Mammary epithelial cell (primary cell): ENCODE measurements at places on chromosomes 1 and 21. TPM values are rescaled to one million over a fixed set of nuclear protein-coding genes. Genes with fewer than 3 reads are reported as not detected.

DNA sequence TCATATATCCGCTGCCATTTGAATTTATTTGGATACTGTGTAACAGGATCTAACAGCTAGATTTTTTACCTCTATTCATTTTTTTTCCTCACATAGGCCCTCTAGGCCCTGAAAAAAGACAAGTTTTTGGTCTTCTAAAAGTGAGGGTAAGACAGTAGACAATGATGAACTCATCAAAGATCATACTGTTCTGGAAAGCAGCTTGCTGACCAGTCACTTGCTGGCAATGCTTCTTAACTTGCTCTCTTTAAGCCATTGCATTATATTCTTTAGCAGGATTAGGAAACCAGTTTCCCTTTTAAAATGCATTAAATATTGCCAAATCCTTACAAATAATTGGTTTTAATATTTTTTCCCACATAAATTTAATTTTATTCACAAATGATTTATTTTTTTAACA, 65.5 kb downstream of the SYT14 start:
- DNase-seq = no peak

- DNase-seq = no peak
Observed at GRCh38 chr1:3094863-3095780, 26.1 kb downstream of the PRDM16 start.

GRCh38 chr1:14421977-14422609, 176.4 kb upstream of the KAZN start:
- no peak for DNase-seq

Gene NCMAP
- not detected in 2 replicates for total RNA-seq

- DNase-seq = no peak
Observed at GRCh38 chr21:33292724-33293123, 26.6 kb downstream of the IL10RB start.

DNA sequence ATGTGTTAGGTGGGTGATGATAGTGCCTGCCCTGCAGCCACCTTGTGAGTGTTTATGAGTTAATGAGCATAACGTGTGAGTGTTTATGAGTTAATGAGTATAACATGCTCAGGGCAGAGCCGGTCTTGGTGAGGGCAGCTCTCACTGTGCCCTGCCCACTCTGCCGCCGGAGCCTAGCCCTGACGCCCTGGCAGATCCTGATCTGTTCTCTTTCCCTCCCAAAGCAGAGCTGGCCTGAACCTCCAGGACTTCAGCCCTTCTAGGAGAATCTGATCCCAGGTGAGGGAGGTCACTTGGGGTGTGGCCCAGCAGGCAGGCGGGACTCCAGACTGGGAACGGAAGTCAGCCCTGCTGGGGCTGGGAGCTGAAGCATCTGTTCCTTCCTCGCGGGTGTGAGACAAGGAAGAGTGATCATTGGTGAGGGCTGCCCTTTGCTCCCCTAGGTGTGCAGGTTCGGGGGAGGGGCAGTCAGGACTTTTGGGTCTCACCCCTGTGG, 5.7 kb downstream of the FBLIM1 start:
- DNase-seq = peak; percentile 63

DNA sequence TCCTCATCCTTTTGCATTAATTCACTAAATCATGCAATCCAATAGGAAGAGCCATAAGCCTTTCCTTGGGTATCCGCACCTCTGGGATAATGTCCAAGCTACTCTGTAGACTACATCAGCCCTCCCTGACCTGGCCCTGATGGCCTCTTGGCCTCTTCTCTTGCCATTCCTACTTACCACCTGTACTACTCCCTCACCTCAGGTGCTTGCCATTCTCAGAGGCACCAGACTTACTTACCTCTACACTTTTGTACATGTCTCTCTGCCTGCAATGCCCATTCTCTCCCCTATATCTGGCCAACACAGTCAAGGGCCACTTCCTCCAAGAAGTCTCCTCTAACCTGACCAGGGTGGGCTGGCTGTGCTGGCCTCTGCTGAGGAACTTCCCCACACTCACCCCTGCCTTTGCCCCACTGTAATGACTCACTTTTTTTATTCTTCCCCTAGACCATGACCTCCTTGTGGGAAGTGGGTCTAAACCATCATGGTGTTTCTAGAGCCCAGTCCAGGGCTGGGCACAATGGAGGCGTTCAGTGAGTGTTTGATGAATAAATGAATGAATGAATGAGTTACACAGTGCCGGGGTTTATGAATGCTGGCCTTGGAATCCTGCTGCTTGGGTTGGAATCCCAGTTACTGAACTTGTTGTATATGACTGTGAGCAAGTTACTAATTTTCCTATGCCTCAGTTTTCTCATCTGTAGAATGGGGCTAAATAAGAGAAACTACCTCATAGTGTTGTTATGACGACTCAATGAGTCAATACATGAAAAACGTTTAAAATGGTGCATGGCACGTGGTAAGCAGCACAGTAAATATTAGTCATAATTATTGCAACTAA, 179.8 kb downstream of the FOXD2 start:
- DNase-seq = no peak

Gene KCNJ15
- 3.2 and 11.7 TPM in 2 replicates for total RNA-seq

Gene EXTL1
- total RNA-seq = 6.8 TPM

- no peak for DNase-seq
Observed at GRCh38 chr21:31011412-31011811, 26.9 kb downstream of the KRTAP19-8 start.

Gene U2AF1
- total RNA-seq = 22.7 TPM

Gene PGLYRP3
- total RNA-seq = 1.8 TPM in 1 of 2 replicates, not detected in the other

Gene RNU1-1
- 1,042 and 1,398 TPM in 2 replicates for total RNA-seq

Gene TNFRSF18
- 0.67 TPM for total RNA-seq

Gene SAMSN1
- not detected in 2 replicates for total RNA-seq

Gene FCER1A
- not detected in 2 replicates for total RNA-seq

Gene FGR
- total RNA-seq = 0.50 TPM

Gene ELF3
- total RNA-seq = 0.19 and 0.49 TPM in 2 replicates

- no peak for DNase-seq
Observed at GRCh38 chr1:183313063-183313462, 105.1 kb downstream of the NMNAT2 start.

Gene CCDC27
- total RNA-seq = not detected in 2 replicates

Gene CLCA1
- not detected in 2 replicates for total RNA-seq

GRCh38 chr21:37451446-37451845, 84.9 kb downstream of the DYRK1A start:
- no peak for DNase-seq

Gene MAGOH
- 15.8 TPM for total RNA-seq

DNA sequence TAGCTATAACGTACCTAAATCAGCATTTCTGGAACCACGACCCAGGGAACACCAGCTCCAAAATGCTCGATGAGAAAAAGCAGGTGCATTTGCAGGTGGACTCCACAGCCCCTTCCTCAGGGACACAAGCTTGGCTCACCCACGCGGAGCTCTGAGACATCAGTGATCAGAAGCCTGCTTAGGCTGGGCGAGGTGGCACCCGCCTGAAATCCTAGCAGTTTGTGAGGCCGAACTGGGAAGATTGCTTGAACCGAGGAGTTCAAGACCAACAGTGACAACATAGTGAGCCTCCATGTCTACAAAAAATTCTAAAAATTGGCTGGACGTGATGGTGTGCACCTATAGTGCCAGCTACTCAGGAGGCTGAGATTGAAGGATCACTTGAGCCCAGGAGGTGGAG, 2.5 kb upstream of the TSPEAR start:
- no peak for DNase-seq

DNA sequence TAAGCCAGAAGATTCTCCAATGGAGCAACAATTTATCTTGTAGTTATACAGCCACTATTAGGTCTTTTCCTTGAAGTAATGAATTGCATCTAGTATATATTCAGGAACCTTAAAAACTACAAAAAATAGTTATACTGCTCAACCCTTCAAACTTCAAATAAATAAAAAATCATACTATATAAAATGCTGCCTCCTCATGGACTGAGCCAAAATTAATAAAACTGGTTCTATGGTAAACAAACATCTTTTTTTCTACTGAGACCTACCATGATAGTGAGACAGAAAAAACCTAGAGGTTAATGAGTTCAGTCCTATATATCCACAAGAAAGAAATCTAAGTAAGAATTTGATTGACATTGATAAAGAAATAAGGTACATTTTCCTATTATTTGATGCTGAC, 67.7 kb downstream of the GPATCH2 start:
- DNase-seq = no peak

Gene SPRR2G
- not detected in 2 replicates for total RNA-seq

DNA sequence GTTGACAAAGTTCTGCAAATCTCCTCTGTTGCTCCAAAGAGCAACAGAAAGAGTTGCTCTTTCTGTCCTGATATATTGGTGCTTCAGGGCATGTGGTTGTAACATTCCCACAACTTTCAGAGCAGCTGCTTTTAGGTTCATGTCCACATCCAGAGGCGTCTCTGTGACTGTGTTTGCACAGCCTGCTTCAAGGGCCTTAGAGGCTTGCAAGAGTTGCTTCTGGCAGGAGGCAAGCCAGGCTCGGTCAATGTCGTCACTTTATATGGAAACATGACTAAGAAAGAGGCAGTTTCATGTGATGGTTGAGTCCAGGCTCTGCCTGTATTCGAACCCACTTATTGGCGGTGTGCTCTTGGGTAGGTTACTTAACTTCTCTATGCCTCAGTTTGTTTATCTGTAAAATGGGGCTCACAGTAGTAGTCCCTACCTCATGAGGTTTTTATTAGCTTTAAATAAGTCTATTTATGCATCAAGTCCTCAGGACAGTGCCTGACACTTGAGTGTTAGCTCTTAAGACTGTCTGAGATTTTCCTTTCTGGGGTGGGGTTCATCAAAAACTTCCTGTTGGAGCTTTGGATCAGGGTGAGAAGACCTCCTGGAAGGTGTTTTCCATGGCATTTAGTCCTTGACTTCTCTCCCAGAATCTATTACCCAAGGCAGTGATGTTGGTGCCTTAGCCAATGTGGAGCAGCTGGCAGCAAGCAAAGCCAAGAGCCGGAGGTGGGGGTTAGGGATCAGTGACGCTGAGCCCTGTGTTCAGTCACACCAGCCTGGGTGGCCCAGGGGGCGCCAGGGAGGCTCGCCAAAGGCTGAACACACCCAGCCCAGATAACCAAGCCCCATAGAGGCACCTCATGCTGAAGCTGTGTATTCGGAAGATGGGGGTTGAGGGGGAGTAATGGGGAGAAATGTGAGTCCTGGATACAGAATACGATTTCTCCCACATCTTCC, 18.9 kb downstream of the LHX4 start:
- no peak for DNase-seq

- peak; percentile 53 for DNase-seq
Observed at GRCh38 chr1:87392248-87393192, 63.8 kb downstream of the LMO4 start.

DNA sequence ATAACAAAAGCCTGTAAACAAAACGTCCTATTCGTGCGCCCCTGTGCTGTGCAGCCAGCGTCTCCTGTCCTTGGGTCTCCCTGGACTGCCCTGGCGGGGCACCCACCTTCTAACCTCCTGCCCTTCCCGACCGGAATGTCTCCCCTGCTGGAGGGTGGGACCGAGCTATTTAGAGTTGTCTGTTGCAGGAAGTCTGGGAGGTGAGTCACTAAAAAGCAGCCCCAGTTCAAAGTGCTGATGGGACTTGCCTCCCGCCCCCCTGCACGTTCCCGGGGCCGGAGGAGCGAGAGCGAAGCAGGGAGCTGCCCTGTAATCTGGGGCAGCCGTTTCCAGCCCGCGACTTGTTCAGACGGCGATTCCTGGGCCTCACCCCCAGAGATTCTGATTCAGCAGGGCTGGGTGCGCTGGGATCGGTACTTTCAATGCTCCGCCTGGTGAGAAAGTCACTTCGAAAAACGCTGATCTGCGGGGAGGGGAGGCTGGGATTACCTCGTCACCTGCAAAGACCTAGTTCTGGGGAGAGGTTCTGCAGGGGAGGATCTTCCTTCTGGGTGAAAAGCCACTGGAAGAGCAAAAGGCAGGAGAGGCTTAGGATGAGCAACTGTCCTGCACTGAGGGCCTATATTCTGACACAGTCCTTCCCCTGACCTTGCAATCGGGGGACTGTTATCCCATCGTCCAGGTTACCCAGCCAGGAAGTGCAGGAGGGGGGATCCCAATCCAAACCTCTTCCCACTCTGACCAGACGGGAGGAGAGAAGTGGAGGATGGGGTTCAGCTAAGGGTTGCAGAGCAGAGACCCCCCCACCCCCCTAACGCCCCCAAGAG, 1.2 kb upstream of the DHRS3 start:
- DNase-seq = peak; percentile 95

- DNase-seq = no peak
Observed at GRCh38 chr1:57012315-57012714, 46.5 kb upstream of the C8B start.

Gene C1orf226
- total RNA-seq = 0.91 and 1.5 TPM in 2 replicates

Gene SLC22A15
- 51.2 TPM for total RNA-seq

DNA sequence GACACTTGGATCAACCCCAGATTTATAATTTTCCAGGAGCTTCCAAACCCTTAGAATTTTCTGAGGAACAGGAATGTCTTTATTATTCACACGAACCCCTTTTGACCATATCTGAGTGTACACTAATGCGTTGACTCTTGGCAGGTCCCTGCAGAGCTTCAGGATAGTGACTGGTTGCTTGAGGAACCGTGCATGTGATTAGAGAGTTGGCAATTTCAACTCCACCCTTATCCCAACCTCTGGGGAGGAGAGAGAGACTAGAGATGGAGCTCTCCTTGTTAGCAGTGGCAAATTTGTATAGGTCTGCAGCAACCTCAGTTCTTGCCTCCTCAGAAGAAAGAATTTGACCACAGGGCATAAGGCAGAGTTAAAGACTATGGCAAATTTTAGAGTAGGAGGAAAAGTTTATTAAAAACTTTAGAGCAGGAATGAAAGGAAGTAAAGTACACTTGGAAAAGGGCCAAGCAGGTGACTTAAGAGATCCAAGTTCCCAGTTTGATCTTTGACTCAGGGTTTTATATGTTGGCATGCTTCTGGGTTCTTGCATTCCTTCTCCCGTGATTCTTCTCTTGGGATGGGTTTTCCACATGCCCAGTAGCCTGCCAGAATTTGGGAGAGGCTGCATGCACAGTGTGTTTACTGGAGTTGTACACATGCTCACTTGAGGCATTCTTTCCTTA, 93.8 kb upstream of the ETV3 start:
- DNase-seq = no peak

Gene ZNF672
- total RNA-seq = 22.5 TPM

- DNase-seq = no peak
Observed at GRCh38 chr1:99691175-99691574, 45.3 kb downstream of the PALMD start.

DNA sequence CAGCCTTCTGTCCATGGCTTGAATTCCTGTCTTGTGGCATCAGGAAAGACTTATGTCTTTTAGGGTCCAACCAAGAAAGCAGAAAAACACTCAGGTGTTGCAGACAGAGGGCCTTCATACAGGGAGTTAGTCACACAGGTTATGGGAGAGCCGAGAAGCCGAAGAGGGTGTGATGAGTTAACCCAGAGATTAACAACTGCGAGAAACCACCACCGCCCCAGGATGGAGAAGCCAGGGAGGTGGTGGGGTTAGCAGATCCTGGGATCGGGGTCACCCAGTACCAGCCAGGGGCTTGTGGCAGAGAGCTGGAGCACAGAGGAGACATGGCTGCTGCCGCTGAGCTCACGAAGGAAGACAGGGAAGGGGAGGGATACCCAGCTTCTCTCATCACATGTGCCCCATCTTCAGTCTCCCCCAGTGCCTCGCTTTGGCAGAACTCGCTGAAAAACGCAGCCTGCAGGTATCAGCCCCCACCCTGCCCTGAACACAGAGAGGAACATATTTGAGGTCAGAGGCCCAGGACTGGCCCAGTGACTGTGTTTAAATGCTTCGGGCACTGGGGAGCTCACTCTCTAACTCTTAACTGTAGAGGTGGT, 58.7 kb downstream of the RUNX3 start:
- no peak for DNase-seq

Gene PUM1
- 92.9 and 107 TPM in 2 replicates for total RNA-seq
